Prostate gland (tissue), 2 donors: ENCODE measurements at places on chromosomes 11 and 22. TPM values are rescaled to one million over a fixed set of nuclear protein-coding genes. Genes with fewer than 3 reads are reported as not detected.

FBLN1 gene
- 125 TPM for total RNA-seq

DNA sequence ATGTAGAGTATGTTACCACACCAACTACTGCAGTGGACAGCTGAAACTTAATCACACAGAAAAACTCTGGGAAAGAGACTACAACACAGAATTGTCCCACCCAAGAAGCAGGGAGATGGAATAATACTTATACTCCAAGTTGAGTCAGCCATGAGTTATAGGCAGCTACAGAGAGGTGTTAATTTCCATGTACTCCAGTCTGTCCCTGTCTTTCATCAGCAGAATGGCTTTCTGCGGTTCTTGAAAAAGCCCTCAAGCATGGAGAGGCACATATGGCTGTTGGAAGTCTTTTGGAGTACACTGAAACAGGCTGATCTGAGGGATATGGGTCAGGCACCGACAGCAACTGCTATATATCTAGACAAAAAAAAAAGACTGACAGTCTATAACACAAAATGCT lies 219.5 kb downstream of the DLG2 start:
- no peak for DNase-seq

- DNase-seq = no peak
Measured at GRCh38 chr22:28741200-28741784, 328 bp downstream of the CHEK2 start.

DNA sequence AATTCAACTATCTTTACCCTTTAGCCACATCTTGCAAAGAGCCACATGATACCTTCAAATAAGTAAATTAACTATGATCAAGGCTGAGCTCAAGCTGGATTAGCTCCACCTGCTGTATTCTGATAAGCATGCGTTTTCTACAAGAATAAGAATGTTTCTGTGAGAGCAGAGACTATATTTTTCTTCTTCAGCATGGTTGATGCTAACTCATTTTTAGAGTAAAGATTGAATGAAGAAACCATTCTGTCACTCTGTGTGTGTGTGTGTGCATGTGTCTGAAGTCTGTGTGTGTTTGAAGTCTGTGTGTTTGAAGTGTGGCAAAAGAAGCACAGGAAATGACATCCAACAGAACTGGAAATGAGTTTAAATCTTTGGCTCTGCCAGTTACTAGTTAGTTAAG lies 12.0 kb upstream of the LAYN start:
- no peak for DNase-seq

DNA sequence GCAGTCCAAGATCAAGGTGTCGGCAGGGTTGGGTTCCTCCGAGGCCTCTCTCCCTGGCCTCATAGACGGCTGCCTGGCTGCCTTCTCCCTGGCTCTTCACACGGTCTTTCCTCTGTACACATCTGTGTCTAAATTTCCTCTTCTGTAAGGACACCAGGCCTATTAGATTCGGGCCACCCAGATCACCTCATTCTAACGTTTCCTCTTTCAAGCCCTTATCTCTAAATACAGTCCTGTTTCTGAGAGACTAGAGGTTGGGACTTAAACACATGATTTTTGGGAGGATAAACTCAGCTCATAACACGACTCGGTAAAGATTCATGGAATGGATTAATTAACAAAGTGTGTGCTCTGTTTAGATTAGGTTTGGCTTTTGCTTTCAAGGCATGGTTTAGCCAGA lies 136.0 kb upstream of the SORL1-AS1 start:
- no peak for DNase-seq

- no peak for DNase-seq
Measured at GRCh38 chr11:121864660-121865059, 251.4 kb downstream of the BLID start.

DNA sequence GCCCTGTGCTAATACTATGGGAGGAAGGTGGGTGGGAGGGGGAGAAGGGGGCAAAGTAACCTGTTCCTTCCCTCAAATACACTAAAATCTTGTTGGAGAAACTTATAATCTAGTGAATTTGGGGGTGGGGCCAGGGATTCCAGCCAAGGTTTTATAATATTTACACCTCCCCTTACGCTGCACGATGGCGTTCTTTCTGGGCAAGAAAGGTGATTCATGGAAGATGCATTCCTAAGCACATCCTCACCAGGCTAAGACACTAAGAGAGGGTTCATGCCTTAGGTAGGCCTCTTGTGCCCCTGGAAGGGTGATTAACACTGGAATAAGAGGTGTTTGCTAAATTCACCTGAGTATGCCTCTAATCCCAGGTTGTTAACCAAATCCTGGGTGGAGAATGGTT lies 82.6 kb downstream of the BARX2 start:
- no peak for DNase-seq

GRCh38 chr11:111976767-111977145 lies 39.6 kb downstream of the DIXDC1 start:
- DNase-seq = peak; percentile 53

CHRDL2 gene
- total RNA-seq = 9.1 TPM

GNG3 gene
- total RNA-seq = not detected

DLG2 gene
- 16.2 TPM for total RNA-seq

ARHGAP42 gene
- 12.8 TPM for total RNA-seq

DNA sequence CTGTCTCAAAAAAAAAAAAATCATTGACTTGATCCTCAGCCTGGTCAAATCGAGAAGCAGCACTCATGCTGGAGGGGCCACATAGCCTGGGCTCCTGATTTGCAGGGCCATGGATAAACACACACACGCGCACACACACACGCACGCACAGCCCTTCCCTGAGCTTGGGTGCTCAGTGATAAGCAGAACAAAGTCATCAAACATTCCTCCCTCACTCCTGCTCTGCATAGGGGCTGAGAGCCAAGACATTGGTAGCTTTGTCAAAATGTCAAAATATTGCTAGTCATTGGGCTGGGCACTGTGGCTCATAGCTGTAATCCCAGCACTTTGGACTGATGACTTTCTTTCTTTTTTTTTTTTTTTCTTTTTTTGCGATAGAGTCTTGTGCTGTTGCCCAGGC lies 34.0 kb upstream of the A4GALT start:
- DNase-seq = no peak

DNA sequence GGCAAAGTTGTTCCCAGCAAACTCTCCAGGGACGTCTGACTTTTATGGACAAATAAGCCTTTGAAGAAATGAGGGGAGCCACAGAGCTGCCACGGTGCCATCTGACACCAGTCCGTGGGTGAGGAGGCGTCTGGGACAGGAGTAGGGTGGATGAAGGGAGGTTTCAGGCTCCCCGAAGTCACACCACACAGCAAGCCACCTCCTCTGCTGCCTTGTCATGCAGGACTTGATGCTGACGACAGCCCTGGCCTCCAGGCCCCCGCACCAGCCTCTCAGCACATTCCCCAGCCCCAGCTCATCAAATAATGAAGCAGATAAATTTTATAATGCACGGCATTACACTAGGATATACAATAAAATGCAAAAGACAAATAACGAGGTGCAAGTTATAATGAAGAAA lies 156.5 kb downstream of the CEP164 start:
- DNase-seq = no peak

DNA sequence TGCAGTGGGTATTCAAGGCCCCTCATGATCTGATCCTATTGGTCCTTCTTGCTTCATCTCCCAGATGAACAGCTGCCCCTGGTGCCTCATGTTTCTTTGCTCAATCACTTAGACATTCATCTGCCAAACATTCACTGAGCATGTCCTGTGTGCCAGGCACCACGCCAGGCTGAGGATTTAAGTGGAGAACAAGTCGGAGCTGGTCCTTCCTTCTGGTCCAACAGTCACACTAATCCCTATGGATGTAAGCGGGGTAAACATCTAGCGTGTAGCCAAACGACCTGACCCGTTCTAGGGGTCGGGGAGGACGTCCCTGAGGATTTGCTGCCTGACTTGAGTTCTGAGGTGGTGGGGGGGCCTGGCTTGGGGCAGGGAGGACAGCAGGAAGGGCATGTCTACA lies 21.9 kb downstream of the ZMAT5 start:
- DNase-seq = peak; percentile 89

- no peak for DNase-seq
Measured at GRCh38 chr11:12695873-12696272, 21.7 kb downstream of the TEAD1 start.

- peak; percentile 57 for DNase-seq
Measured at GRCh38 chr11:33857933-33858371, 33.9 kb downstream of the LMO2 start.

TTC17 gene
- total RNA-seq = 71.4 TPM

ALG12 gene
- total RNA-seq = 26.1 TPM

ARSA gene
- total RNA-seq = 81.7 TPM

- no peak for DNase-seq
Measured at GRCh38 chr11:134015556-134015955, 53.3 kb upstream of the JAM3 start.

DNA sequence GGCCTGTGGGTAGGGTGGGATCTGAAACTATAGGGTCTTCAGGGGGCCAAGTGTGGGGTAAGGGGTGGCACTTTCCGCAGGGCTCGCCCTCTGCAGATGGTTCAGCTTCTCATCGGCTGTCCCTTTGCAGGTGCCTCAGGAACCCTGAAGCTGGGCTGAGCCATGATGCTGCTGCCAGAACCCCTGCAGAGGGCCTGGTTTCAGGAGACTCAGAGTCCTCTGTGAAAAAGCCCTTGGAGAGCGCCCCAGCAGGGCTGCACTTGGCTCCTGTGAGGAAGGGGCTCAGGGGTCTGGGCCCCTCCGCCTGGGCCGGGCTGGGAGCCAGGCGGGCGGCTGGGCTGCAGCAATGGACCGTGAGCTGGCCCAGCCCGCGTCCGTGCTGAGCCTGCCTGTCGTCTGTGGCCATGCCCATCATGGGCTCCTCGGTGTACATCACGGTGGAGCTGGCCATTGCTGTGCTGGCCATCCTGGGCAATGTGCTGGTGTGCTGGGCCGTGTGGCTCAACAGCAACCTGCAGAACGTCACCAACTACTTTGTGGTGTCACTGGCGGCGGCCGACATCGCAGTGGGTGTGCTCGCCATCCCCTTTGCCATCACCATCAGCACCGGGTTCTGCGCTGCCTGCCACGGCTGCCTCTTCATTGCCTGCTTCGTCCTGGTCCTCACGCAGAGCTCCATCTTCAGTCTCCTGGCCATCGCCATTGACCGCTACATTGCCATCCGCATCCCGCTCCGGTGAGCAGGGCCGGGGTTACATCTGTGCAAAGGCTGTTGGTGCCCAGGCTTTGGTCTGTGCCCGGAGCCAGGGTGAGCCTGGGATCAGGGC lies 5.8 kb downstream of the ADORA2A start:
- no peak for DNase-seq

LYVE1 gene
- 9.8 TPM for total RNA-seq

GRCh38 chr11:68142441-68143309 lies 21.5 kb upstream of the CHKA start:
- no peak for DNase-seq

DNA sequence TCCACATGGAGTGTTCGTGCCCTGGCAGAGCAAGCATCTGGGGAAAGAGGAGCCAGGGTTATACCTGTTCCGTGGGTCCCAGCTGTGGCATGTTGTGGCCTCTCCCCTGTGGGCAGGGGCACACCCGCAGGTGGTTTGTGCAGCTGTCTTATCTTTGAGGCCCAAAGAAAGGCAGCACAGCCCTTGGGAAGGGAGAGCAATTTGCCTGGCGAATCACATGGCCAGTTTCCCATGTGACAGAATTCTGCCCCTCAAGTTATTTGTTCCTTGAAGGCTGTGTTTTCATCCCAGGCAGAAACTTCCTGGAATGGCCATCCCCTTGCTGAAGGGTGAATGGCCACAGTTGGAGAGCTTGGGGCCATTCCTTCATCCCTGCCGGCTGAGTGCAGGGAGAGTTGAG lies 16.4 kb upstream of the COX8A start:
- DNase-seq = no peak

DNA sequence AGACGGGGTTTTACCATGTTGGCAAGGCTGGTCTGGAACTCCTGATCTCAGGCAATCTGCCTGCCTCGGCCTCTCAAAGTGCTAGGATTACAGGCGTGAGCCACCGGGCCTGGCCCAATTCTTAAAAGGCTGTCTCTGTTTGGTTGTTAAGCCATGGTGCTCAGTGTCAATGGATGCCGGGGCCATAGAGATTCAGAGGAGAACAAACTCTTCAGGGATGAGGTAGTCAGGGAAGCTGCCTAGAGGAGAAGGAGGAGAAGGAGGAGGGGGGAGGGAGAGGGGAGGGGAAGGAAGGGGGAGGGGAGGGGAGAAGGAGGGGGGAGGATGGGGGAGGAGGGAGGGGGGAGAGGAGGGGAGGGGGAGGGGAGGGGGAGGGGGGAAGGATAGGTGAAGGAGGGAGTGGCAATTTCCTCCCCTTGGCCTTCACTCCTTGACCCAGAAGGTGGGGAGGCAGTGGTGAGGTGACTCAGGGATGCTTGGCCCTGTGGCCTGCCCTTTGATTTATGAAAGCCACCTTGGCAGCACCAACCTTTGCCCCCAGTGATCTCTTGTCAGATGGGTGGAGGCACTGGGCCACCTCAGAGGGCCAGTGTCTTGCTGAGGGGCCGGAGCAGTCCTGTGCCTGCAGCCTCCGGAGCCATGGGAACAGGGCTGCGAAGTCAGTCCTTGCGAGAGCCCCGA lies at the start of gene C11orf86:
Gene C11orf86 (plus strand): TSS at position 581 of the 681 bp plus-strand sequence. CDS start 59 bp downstream, at position 640.
- DNase-seq = no peak
